Activated naive CD4-positive, alpha-beta T cell treated with anti-CD3 and anti-CD28 coated beads, Interleukin-2, amount 10 ng/mL, durations not matched to agents 7 days and 5 days (primary cell): ENCODE measurements at places on chromosomes 7 and 10.

DNA sequence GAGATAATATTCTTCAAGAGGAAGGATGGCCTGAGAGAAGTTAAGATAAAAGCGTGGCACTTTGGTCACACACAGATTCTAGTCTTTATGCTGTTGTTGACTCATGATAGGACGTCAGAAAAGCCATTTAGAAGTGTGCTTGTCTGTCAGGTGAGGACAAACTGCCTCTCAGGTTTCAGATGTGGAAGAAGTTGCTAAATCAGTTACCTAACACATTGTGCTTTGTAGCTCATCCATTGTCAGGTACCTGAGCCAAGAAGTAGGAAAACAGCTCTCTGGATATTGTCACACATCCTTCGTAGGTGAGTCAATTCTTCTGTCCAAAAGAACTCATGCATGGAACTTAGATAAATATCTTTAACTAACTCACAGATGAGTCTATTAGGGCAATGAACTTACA lies 49.5 kb upstream of the PHYHIPL start:
- no peak for DNase-seq

DNA sequence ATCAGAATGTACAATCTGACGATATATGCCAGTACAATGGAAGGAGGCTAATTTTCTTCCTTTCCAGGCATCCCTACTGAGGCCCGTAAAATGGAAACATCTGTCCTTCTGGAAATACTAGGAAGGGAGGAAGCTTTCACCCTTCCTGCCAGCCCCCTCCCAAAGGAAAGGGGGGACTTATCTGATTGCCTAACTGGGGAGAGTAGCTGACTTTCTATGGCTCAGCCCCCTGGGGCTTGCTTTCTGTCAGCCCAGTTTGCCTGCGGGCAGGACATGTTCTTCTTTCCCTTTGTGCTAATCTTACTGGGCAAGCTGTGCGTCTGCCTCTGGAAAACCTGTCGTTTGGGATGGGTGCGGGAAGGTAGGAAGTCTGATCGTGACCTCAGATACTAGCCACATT lies 508.9 kb downstream of the SUGCT start:
- DNase-seq: no peak

GRCh38 chr7:50849991-50850390 lies 67.3 kb upstream of the GRB10 start:
- no peak for DNase-seq

GRCh38 chr10:72574636-72575035 lies 51.2 kb downstream of the MICU1 start:
- no peak for DNase-seq

GRCh38 chr7:143435266-143435665 lies 8.0 kb upstream of the TAS2R60 start:
- no peak for DNase-seq

DNA sequence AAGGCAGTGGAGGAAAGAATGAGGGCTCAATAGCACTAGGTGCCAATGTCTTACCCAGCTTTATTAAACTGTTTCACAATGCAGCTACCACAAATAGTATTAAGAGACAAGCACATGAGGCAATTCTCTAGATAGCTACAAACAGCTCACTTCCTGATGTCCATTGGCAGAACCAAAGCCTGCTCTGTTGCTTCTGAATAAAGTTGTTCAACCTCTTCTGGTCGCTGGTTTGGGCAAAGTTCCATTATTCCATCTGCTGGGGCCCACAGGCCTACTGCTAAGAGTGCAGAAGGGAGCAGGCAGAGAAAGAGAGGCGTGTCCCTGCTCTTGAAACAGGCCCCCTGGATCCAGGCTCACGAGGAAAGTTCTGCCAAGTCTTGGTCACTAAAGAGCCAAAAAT lies 173.9 kb downstream of the ZNF438 start:
- DNase-seq: no peak

GRCh38 chr7:77727936-77728701 lies 31.9 kb downstream of the RSBN1L start:
- DNase-seq: no peak

- no peak for DNase-seq
Measured at GRCh38 chr10:101235766-101236165, 6.5 kb upstream of the LBX1 start.

GRCh38 chr10:44295644-44296241 lies 89.2 kb downstream of the CXCL12 start:
- no peak for DNase-seq

- DNase-seq: peak; percentile 79
Measured at GRCh38 chr7:141654551-141654950, 47.4 kb downstream of the DENND11 start.

GRCh38 chr10:14146025-14146424 lies 184.7 kb downstream of the FRMD4A start:
- DNase-seq: no peak

- DNase-seq: no peak
Measured at GRCh38 chr10:97882142-97883091, 32.8 kb downstream of the GOLGA7B start.

GRCh38 chr10:79047875-79048638 lies 20.7 kb upstream of the ZMIZ1 start:
- peak; percentile 90 for DNase-seq

- DNase-seq: no peak
Measured at GRCh38 chr7:131931370-131931769, 374.9 kb upstream of the PODXL start.

GRCh38 chr7:150959081-150959480 lies 19.0 kb downstream of the KCNH2 start:
- DNase-seq: no peak

GRCh38 chr10:35153716-35154115 lies 27.1 kb downstream of the CREM start:
- DNase-seq: no peak

GRCh38 chr7:36545291-36545690 lies 155.6 kb downstream of the ANLN start:
- DNase-seq: no peak

- DNase-seq: no peak
Measured at GRCh38 chr7:28586736-28587135, 174.4 kb downstream of the CREB5 start.

DNA sequence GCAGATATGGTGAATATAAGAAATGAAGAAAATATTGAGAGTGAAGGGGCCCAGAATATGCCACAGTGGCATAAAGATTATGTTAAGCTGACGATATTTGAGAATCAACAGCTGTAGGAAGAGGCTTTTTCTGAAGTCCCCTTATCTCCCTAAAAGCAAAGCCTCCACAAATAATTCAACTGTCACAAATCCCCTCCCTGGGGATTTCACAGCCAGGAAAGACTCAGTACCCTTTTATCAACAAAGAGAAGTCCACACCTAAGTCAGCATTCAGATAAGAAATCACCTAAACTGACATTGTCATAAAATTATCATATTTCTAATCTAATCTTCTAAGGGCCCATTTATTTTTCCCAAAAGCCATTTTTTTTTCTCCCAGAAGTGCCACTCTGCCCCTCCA lies 284.9 kb upstream of the VWC2 start:
- DNase-seq: no peak

- no peak for DNase-seq
Measured at GRCh38 chr10:6354168-6354772, 151.5 kb downstream of the PFKFB3 start.

GRCh38 chr10:74328388-74328787 lies 177.4 kb downstream of the ADK start:
- no peak for DNase-seq

DNA sequence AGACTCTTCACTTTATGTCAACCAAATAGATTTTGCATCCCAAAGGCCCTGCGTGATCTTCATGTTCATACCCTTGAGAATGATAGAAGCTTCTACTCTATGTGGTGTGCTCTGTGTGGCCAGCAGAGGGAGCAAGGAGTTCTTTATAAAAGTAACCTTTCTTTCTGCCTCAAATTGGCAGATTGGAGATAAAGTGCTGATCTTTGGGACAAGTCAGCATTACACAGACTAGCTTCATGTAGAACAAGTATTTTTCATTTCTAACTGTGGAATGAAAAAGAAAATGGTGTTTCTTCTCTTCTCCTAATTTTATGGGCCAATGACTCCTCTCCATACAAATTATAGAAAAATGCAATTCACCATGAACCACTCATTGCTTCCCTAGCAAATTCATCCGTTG lies 1214.1 kb downstream of the SORCS1 start:
- peak; percentile 38 for DNase-seq
